ENCODE measurements at places on chromosomes 3 and 15.

DNA sequence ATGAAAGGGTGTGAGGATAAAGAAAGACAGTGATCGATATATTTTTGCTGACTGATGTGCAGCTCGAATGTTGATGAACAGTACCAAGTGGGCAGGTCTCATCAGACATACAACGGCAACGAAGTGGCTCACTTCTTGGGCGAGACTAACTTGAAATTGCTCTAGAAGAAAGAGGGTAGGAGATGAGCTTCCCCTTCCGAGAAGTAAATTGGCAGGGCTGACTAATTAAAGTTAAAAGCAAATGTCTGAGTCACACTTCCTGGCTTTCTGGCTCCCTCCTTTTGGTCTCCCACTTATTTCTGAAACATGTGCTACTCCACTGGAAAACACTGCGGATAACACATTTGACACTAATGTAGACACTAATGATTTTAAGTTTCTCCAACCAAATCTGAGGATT is 228.3 kb downstream of the ABHD5 start:
- DNase-seq = peak; percentile 29

DNA sequence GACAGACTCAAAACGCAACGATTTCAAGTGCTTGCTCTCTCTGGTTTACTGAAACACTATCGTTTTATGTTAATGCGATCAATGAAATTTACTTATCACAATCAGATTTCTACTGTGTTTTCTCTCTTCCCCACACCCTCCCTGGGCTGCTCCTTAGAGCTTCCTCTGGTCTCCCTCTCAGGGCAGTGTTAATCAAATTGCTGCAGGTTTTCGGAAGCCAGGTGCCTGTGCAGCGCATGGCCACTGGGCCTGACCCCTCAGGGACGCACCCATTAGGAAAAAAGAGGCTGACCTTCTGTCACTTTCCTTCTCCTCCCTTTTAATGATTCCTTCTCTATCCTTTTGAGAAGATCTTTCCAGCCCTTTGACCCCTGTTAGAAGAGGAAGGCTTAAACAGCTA is 134.5 kb upstream of the ONECUT1 start:
- no peak for DNase-seq

DNA sequence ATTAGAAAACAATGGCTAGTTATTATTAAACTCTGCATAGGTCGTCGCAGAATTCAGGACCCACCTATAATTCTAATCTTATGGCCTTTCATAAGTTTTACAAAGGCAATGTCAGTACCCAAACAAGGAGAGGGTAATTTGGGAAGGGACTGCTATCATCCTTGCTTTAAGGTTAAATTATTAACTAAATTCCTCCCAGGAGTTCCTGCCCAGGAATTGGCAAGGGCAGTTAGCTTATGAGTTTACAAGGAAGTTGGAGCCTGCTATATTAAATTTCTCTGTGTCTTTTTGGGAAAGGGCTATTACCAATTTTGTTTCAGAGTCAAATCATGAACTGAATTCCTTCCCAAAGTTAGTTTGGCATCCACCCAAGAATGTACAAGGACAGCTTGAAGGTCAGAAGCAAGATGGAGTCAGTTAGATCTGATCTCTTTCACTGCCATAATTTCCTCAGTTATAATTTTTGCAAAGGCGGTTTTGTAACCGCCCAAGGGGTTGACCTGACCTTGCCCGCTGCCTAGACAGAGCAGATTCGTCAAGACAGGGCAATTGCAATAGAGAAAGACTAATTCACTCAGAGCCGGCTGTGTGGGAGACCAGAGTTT is 45.3 kb upstream of the LHFPL4 start:
- DNase-seq = no peak

GRCh38 chr3:119295816-119296726 is 1.9 kb downstream of the ARHGAP31 start:
- DNase-seq = peak; percentile 63

- DNase-seq = no peak
These were observed 1.6 kb downstream of the GOLGB1 start for GRCh38 chr3:121747976-121748375.

- no peak for DNase-seq
These were observed 62.9 kb downstream of the PLD1 start for GRCh38 chr3:171747223-171747920.

DNA sequence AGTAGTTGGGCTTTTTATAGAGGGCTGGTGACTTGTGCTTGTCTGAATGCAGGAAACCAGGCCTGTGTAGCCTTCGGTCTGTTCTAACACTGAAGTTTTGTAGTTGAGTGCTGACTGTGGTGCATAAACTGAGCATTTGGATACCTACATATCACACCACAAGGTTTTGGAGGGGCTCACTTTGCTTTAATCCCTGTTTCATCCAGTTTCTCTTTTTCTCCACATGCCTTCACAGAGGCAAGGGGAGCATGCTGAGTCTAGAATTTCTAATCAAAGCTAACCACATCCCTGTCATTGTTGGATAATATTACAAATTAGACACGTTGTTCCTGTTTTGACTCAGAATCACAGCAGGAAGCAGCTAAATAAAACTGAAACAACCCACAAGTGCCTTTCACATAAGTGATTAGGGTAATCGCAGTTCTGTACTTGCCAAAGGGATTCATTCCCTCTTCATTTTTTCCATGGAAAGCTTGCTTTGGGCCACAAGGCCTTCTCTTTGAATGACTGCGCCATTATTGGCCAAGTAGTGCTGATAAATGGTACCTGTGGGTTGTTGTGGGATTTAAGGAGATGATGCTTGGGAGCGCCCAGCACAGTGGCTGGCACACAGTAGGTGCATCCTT is 48.9 kb downstream of the TGFBR2 start:
- no peak for DNase-seq

GRCh38 chr15:85379403-85380131 is 836 bp upstream of the AKAP13 start:
- peak; percentile 13 for DNase-seq

GRCh38 chr15:31034152-31034551 is 42.7 kb upstream of the MTMR10 start:
- DNase-seq = peak; percentile 18

DNA sequence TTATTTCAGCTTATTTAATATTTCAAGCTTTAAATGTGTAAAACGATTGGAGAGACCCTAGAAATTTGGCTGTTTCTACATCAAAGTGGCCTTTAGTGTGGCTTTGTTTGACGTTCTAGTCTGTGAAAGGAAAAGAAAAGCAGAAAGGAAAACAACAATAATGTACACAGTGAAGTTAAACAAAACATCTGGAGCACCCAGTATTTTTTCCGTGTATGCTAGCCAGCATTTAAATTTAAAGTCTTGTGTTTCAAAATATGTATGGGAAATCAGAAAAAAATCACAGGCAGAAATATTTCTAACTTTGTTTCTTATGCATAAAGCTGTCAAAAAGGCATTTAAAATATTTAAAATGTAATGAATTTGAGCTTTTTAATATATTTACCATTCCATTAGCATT is 218.1 kb downstream of the NAALADL2 start:
- DNase-seq = no peak

DNA sequence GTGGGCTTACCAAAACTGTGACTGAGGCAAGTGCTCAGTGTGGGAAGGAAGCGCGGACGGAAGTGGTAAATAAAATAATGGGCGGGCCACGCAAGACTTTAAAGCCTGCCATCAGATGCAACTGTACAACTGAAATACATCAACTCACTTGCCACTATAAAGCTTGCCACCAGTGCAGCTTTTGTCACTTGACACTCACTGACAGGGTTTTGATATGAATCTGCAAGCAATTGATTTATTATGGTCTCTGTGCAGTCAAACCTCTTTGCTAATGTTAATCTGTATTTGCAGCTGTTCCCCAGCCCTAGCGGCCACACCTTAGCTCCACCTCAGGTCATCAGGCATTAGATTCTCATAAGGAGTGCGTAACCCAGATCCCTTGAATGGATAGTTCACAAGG is 2.3 kb upstream of the GFM1 start:
- no peak for DNase-seq

- DNase-seq = no peak
These were observed 43.9 kb downstream of the ZNF148 start for GRCh38 chr3:125331243-125331642.

DNA sequence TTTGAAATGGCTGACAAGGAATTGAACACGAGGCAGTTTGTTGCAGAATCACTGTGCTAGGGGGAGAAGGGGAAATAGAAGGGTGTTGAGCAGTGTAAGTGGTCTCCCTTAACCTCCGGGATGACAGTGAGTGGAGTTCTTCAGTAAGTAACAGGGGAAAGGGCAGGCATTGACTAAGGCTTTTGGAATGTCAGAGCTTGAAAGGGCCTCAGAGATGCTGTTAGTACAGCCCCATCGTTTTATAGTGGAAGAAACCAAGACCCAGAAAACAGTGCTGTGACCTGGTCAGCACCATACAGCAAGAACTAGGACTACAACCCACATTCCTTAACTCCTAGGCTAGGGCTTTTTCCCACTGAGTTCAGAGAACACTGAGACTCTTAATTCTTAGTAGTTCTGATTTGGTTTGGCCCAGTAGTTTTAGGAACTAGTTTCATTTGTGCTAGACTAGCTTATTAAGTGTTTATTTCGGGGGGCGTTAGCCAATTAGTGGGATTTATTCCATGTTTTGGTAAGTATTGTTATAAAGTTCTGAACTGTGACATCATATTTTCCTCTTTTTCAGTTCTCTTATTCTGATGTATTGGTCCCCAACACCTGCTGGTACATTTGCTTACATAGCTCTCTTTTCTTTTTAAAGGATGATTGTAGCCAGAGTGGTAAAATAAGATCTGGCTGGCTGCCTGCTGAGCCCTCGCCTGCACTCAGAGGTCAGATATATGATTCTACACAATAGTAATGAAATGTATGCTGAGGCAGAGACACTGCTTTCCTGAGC is 34.2 kb downstream of the RAB11A start:
- DNase-seq = no peak

DNA sequence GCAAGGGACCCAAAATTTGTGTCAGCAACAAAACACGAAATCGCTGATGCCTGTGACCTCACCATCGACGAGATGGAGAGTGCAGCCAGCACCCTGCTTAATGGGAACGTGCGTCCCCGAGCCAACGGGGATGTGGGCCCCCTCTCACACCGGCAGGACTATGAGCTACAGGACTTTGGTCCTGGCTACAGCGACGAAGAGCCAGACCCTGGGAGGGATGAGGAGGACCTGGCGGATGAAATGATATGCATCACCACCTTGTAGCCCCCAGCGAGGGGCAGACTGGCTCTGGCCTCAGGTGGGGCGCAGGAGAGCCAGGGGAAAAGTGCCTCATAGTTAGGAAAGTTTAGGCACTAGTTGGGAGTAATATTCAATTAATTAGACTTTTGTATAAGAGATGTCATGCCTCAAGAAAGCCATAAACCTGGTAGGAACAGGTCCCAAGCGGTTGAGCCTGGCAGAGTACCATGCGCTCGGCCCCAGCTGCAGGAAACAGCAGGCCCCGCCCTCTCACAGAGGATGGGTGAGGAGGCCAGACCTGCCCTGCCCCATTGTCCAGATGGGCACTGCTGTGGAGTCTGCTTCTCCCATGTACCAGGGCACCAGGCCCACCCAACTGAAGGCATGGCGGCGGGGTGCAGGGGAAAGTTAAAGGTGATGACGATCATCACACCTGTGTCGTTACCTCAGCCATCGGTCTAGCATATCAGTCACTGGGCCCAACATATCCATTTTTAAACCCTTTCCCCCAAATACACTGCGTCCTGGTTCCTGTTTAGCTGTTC is 34.9 kb downstream of the CHDH start:
- no peak for DNase-seq

- DNase-seq = no peak
These were observed 40.9 kb upstream of the TSPAN3 start for GRCh38 chr15:77111789-77112188.

DNA sequence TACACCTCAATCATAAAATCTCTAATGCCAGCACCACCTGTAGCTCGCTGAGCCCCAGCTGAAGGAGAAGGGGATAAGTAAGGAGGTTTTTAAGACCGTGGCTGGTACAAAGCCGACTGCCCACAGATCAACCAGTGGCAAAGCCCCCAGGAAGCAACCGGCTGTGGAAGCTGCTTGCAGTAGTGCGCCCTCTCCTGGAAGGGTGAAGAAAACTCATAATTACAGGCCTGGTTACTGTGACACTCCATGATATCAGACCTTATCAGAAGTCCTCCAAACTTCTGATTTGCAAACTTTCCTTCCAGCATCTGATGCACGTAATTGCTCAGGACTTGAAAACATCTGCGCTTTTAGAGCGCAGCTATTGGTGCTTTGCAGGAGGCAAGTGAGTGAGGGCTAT is 63.1 kb upstream of the MCTP2 start:
- no peak for DNase-seq

- no peak for DNase-seq
These were observed at the start of gene DCLK3 for GRCh38 chr3:36763850-36764703. Gene DCLK3 (minus strand): TSS chr3:36764553. CDS start chr3:36764263, 290 bp downstream.

DNA sequence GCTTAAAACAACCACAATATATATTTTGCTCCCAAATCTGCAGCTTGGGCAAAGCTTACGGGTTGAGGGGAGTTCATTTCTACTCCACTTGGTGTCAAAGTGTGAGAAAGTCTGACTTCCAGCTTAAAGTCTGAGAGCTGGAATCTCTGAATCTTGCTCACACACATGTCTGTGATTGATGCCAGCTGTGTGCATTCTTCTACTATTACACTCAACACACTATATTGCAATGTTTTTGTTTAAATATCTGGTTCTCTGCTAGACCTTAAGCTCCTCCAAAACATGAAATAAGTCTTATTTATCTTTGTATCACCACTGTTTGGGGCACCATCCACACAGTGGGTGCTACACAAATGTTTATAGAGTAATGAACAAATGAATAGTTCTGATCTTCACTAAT is 36.7 kb upstream of the SECISBP2L start:
- DNase-seq = peak; percentile 84

Data from AG08395 (cell line).